ENCODE measurements at places on chromosomes 3 and 15. TPM values are rescaled to one million over a fixed set of nuclear protein-coding genes. Genes with fewer than 3 reads are reported as not detected.

Gene NECTIN3
- total RNA-seq: 61.5 TPM

Gene EXD1
- total RNA-seq: not detected

Gene ACOX2
- total RNA-seq: 10.2 TPM

Gene MTHFS
- 15.9 TPM for total RNA-seq

Gene SOX14
- not detected for total RNA-seq

Gene CHST14
- total RNA-seq: 10.9 TPM

Gene INO80
- total RNA-seq: 27.6 TPM

Gene EPHA3
- total RNA-seq: 10.1 TPM

Gene C2CD4A
- total RNA-seq: 0.28 TPM

Gene ACAN
- 7.0 TPM for total RNA-seq

Gene IGSF11
- total RNA-seq: 0.56 TPM

Gene C3orf70
- 1.9 TPM for total RNA-seq

Gene MCF2L2
- 0.56 TPM for total RNA-seq

Gene NANOGP8
- total RNA-seq: not detected

Gene CEP70
- 26.8 TPM for total RNA-seq

Gene SPINT1
- total RNA-seq: 0.28 TPM

Gene CHRD
- total RNA-seq: 3.1 TPM

Gene UPK1B
- 0.19 TPM for total RNA-seq

Gene NRG4
- 0.56 TPM for total RNA-seq

Gene VEPH1
- total RNA-seq: 155 TPM

Gene PTPRG
- total RNA-seq: 18.6 TPM

Gene HDC
- total RNA-seq: not detected

Gene A4GNT
- total RNA-seq: not detected

Gene ADGRG7
- not detected for total RNA-seq

Gene SOX2
- total RNA-seq: not detected

Gene ALDH1A3
- 287 TPM for total RNA-seq

Gene FAM81A
- total RNA-seq: 0.28 TPM

Gene PROK2
- total RNA-seq: not detected

Gene SH2D7
- total RNA-seq: not detected
